ENCODE measurements at places on chromosomes 16 and 17.
A peak's percentile ranks its signal among the peaks of the same experiment; 100 is the strongest.

GRCh38 chr16:75929046-75929445 is 202.8 kb upstream of the CPHXL start:
- no peak for DNase-seq

GRCh38 chr16:75218256-75219076 is at the start of gene CTRB1:
CTRB1 (plus strand) TSS chr16:75218988; CDS start chr16:75219008, 20 bp downstream.
- no peak for DNase-seq

DNA sequence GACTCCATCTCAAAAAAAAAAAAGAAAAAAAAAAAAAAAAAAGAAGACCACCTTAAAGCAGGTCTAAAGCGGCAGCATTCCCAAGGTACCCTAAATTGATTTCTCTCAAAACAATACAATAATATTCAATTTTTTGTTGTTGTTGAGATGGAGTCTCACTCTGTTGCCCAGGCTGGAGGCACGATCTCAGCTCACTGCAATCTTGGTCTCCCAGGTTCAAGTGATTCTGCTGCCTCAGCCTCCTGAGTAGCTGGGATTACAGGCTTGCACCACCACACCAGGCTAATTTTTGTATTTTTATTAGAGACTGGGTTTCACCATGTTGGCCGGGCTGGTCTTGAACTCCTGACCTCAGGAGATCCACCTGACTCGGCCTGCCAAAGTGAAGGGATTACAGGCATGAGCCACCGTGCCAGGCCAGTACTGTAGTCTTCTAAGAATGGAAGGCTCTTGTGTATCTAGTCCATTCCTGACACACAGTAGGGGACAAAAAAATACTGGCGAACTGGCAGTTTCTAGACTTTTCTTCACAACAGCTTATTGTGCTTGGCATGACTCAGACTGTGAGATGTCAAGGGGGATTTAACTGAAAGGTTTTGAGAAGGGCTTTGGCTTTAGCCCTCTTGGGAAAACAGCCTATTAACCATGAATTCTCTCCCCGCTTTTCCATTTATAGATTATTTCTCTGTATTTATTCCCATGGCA is 17.3 kb downstream of the CDR2 start:
- DNase-seq = no peak

DNA sequence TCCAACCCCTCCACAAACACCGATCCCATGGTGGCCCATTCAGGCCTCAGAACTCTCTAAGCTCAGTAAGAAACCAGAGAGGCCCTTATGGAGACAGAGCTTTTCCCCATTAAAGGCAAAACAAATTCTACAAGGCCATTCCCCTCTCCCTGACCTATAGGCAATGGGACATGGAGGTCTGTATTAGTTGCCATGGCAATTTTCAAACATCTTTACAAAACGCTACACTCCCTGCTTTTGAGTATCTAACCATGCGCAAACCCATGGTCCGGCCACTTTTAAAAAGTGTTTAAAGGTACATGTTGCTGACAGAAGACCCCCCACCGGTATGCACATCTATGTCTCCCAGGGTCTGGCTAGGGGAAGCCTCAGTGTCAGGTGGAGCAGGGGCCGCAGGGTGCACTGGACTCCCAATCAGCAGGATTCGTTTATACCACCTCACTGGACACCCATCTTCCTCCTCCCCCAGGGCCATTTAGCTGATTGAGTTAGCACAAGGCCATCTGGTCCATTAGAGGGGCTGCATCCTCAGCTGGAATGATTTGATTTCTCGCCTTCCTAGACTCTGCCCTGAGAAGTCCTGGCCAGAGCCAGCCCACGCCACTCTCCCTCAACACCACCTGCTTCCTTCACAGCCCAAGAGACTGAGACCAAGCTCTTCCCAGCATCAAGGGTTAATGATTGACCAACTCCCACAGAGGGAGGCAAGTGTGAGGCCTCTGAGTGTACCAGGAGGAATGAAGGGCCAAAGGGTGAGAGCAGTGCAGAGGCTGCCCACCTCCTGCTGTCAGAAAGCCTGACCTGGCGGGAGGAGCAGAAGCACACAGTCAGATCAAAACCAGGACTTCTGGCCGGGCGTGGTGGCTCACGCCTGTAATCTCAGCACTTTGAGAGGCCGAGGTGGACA is 10.9 kb downstream of the ACLY start:
- DNase-seq = no peak

DNA sequence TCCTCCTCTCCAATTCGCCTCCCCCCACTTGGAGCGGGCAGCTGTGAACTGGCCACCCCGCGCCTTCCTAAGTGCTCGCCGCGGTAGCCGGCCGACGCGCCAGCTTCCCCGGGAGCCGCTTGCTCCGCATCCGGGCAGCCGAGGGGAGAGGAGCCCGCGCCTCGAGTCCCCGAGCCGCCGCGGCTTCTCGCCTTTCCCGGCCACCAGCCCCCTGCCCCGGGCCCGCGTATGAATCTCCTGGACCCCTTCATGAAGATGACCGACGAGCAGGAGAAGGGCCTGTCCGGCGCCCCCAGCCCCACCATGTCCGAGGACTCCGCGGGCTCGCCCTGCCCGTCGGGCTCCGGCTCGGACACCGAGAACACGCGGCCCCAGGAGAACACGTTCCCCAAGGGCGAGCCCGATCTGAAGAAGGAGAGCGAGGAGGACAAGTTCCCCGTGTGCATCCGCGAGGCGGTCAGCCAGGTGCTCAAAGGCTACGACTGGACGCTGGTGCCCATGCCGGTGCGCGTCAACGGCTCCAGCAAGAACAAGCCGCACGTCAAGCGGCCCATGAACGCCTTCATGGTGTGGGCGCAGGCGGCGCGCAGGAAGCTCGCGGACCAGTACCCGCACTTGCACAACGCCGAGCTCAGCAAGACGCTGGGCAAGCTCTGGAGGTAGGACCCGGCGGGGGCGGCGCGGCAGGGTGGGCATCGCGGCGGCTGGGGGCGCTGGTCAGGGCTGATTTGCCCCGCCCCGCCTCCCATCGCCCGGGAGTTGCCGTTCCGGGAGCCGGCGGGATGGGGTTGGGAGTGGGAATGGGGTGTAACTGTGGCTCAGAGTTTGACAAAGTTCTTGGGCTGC is 567 bp downstream of the SOX9 start:
- no peak for DNase-seq

DNA sequence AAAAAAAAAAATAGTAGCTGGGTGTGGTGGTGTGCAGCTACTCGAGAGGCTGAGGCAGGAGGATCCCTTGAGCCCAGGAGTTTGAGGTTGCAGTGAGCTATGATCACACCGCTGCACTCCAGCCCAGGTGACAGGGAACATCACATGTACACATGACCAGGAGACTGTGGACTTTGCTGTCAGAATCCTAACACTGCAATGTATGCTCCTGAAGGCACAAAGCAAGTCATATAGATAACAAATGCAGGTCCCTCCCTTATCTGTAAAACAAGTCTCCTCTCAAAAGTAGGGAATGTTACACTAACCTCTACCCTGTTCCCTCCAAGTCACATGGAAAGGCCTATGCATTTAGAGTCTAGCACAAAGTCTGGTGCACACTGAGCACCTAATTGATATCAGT is 48.5 kb downstream of the ARHGAP17 start:
- DNase-seq = no peak

DNA sequence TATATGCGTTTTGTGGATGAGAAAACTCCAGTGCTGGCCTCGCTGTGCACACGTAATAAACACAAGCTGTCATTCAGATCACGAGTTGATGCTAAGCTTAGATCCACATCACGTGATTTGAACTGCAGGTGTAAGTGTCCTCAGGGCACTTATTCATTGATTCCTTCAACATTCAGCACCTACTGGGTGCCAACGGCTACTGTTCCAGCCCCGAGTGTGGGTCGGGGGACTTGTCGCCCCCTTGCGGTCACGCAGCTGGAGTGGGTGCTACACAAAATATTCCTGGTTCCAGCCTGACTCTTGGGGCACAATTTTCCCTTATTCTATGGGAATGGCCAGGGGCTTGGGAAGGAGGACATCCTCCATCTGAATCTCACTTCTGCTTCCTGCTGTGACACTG is 29.9 kb upstream of the GINS2 start:
- no peak for DNase-seq

DNA sequence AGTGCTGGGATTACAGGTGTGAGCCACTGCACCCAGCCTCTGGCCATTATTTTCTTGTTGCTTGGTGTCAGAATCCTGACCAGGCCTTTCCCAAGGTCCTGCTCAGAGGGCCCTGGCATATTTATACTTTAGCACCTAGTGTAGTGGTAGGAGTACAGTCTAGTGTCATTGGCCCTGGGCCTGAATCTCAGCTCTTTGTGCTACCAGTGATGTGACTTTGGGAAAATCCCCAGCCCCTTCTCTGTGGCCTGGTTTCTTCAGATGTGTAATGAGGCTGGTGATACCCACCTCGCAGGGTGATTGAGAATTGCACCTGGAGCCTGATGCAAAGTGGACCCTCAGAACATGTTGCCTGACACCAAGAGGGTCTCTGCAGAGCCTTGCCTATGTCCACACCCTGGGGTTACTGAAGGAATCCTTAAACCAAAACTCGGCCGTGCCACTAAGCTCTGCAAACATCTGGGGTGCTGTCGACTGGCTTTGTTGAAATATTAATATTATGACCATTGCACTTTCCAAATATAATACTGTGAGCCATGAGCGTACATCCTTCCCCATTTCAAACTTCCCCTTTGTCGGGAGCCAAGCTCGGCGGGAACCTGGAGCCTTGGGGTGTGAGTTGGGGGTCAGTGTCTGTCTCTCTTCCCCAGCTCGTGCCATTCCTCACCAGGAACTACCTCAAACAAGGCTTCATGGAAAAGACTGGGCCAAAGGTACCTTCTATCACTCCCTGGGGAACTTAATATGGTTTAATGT is 18.0 kb upstream of the RNF135 start:
- no peak for DNase-seq

DNA sequence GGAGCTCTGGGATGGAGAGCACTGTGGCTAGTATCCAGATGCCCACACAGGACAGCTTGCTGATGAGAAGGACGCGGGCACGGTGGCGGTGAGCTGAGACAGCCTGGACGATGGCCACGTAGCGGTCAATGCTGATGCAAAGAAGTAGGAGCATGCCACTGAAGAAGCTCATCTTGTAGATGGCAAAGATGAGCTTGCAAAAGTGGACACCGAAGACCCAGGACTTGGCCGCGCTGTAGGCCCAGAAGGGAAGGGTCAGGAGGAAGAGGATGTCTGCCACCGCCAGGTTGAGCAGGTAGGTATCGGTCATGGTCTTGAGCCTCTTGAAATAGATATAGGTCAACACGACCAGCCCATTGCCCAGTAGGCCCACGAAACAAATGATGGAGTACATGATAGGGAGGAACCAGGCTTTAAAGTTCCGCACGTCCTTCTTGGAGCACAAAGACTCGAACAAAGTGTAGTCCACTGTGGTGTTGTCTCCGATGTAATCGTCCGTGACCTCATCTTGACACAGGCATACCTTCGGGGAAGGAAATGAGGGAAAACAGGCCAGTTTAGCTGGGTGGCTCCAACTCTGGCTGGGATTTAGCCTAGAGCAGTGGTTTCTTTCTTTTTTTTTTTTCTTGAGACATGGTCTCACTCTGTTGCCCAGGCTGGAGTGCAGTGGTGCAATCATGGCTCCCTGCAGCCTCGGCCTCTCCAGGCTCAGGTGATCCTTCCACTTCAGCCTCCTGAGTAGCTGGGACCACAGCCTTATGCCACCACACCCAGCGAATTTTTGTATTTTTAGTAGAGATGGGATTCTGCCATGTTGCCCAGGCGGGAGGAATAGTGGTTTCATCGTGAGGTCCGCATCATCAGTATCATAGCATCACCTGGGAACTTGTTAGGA is 9.7 kb downstream of the CCR7 start:
- DNase-seq = no peak

DNA sequence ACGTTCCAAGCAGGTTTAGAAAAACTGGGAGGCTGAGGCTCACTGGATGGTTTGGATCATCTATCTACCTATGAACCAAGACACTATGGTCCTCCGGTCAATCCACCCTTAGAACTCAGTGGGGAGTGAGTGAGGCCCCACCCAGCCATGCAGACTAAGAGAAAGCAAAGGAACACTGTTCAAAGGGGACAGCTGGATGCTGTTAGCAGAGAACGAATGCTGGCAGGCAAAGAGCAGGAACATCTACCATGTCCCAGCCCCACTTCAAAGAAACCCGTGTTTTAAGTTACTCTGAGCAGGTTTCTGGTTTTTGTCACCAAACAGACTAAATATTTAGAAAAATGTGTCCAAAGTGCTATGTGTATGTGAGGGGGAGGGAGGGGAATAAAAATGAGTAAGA is 183.4 kb upstream of the XYLT1 start:
- no peak for DNase-seq

GRCh38 chr16:85258629-85259028 is 146.4 kb upstream of the CIBAR2 start:
- no peak for DNase-seq

DNA sequence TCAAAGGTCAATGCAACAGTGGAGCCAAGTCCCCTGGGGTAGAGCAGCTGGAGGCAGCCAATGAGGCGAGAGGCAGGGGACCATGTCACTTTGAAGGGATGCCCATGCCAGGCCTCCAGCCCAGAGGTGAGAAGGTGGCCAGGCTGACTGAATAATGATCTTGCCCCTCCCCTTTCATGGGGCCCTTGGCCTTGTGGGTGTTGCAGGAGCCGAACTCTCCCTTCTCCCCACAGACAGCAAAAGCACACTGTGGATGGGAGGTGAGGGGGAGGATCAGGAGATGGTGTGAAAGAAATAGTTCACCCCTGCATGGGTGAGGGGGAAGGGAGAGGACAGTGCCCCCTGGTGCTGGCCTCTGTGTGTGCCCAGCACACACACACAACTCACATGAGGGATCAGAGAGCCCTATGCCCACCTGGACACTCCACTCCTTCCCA is 15.8 kb upstream of the TBX21 start:
- DNase-seq = no peak

DNA sequence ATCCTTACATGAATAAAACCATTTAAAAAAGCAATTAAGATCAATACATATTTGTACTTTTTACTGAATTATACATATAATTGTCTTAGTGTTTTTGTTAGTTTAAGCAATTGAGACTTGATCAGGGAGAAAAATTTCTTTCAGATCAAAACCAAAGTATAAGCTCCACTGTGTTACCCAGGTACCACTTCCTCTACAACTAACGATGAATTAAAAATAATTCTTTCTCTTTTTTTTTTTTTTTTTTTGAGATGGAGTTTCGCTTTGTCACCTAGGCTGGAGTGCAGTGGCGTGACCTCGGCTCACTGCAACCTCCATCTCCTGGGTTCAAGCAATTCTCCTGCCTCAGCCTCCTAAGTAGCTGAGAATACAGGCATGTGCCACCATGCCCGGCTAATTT is 6.8 kb downstream of the FBXO47 start:
- no peak for DNase-seq

GRCh38 chr17:9837551-9838471 is 12.1 kb downstream of the GLP2R start:
- DNase-seq = peak; percentile 35

- DNase-seq = no peak
Observed at GRCh38 chr17:44768505-44769142, 9.8 kb downstream of the ADAM11 start.

GRCh38 chr17:29570521-29570920 is 2.0 kb downstream of the TP53I13 start:
- DNase-seq = no peak

Data from urinary bladder (tissue), 4 donors.